Activated CD8-positive, alpha-beta memory T cell treated with anti-CD3 and anti-CD28 coated beads, Interleukin-2, amount 10 ng/mL, durations not matched to agents 7 days and 5 days (primary cell): ENCODE measurements at places on chromosomes 12 and 14. TPM values are rescaled to one million over a fixed set of nuclear protein-coding genes. Genes with fewer than 3 reads are reported as not detected.

The SCNN1A gene
- 0.49 TPM for total RNA-seq

The REP15 gene
- not detected for total RNA-seq

The CCDC177 gene
- total RNA-seq, result not detected

The AMIGO2 gene
- total RNA-seq, result 11.6 TPM

The LALBA gene
- not detected for total RNA-seq

The KITLG gene
- total RNA-seq, result 0.14 TPM

The CLEC2A gene
- total RNA-seq, result not detected

The SYNDIG1L gene
- total RNA-seq, result not detected
